DMS79 treated with DMSO at 0.1 percent for 48 hours (cell line): ENCODE measurements at places on chromosomes 12 and 14.

GRCh38 chr12:10082117-10082874 is 16.5 kb downstream of the CLEC1A start:
- no peak for DNase-seq

GRCh38 chr14:49363821-49364751 is 222.1 kb downstream of the RPS29 start:
- no peak for DNase-seq

GRCh38 chr14:74904635-74905503 is 18.2 kb downstream of the RPS6KL1 start:
- no peak for DNase-seq

DNA sequence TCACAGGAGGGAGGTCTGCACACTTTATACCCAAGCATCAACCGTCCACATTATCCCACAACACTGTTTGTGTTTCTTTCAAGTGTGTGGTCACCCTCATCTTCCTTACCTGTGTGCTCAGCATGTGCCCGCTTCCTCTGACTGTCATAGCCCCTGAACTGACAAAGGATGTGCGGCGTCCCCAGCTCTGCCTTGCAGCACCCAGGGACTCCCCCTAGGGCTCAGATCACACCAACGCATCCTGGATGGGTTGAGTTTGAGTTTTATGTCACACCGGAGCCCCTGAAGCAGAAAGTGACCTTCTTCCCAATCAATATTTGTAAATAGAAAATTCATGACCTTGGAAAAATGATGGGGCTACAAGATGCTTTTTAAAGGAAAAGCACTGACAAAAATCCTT is 770.7 kb upstream of the TMEM132C start:
- no peak for DNase-seq

DNA sequence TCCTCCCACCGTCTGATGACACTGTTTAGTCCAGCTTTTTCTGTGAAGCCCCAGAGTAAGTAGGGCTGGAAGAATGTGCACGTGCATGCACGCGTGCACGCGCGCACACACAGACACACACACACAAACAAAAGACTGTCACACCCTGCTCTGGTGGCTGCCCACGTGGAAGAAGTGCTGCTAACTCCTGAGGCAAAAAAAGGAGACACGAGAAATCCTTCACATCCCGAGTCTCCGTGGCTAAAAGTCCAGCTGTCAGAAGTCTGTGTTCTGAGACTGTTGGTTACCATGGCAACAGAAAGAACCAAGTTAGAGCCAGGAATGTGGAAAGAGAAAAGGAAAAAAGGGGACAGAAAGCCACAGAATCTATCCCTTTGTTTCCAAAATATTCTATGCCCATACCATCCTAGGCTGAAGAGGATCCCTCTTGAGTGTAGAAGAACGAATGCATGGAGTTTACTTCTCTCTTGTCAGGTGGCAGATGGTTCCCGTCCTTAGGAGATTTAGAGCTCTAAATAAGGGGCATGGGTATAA is 1.6 kb upstream of the C12orf71 start:
- DNase-seq = no peak

GRCh38 chr12:116924558-116925453 is 14.1 kb downstream of the FBXW8 start:
- no peak for DNase-seq

DNA sequence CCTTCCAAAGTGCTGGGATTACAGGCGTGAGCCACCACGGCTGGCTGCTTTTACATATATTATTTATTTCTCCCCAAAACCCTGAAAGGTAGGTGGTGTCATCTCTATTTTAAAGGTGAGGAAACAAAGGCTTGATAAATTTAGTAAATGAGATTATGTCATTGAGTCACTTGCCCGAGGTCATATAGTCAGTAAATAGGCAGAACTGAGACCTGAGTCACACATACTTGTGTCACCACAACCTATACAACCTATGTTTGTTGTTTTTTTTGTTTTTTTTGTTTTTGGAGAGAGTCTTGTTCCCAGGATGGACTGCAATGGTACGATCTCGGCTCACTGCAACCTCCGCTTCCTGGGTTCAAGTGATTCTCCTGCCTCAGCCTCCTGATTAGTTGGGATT is 12.8 kb downstream of the TSFM start:
- no peak for DNase-seq

GRCh38 chr12:104786352-104786751 is 171.7 kb downstream of the SLC41A2 start:
- DNase-seq = no peak

DNA sequence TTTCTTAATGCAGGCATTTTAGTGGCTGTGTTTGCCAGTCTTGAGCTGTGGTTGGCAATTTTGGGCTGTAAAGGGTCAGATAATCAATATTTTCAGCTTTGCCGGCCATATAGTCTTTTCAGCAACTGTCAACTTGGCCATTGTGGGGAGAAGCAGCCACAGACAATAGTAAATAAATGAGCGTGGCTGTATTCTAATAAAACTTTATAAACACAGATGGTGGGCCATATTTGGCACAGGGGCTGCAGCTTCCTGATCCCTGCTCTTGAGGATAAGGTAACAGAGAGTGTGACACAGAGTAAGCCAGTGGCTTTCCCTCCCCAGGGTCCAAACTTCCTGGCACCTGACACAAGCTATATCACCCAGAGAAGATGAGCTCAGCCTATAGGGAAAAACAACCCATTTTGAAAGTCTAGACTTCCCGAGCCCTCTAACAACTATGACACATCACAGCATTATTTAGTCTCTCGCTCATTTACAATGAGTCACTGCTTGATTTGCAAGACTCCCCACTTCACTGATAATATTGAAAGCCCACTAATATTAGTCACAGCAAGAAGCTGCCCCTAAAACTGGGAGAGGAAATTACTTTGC is 163.1 kb upstream of the TMPO start:
- no peak for DNase-seq

DNA sequence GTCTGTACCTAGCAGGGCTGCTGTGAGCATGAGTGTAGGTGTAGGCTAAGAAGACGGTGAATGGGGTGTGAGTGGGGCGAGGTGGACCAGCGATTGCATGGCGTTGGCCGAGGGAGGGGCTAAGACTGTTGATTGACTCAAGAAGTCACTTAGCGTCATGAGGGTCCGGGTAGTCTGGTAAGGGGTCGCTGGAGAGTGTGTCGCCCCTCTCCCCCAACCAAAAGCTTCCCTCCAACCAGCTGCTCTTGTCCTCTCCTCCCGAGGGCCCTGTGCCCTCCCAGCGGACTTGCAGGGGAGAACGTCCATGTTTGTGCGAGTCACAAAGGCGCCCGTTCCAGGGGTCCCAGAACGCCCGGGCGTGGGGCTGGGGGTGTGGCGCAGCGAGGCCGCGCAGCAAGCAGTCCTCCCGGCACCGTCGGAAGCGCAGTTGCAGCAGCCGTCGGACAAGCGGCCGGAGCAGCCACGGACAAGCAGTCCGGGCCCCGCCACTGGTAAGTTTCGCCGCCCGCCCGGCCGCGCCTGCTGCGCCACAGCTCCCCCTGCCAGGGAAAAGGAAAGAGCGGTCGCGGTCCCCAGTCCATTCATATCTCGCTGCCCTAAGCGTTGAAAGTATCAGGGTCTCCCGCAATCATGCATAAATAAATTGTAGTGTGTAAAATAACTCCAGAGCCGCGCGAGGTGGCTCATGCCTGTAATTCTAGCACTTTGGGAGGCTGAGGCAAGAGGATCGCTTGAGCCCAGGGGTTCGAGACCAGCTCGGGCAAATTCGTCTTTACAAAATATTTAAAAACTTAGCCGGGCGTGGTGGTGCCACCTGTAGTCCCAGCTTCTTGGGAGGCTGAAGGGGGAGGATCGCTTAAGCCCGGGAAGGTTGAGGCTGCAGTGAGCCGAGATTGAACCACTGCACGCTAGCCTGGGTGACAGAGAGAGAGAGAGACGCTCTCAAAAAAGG is at the start of gene CCDC63:
Gene CCDC63, plus strand, starts transcription at position 373 of the 952 bp plus-strand sequence. CDS start 5,968 bp downstream, outside the sequence.
- DNase-seq = peak; percentile 13

DNA sequence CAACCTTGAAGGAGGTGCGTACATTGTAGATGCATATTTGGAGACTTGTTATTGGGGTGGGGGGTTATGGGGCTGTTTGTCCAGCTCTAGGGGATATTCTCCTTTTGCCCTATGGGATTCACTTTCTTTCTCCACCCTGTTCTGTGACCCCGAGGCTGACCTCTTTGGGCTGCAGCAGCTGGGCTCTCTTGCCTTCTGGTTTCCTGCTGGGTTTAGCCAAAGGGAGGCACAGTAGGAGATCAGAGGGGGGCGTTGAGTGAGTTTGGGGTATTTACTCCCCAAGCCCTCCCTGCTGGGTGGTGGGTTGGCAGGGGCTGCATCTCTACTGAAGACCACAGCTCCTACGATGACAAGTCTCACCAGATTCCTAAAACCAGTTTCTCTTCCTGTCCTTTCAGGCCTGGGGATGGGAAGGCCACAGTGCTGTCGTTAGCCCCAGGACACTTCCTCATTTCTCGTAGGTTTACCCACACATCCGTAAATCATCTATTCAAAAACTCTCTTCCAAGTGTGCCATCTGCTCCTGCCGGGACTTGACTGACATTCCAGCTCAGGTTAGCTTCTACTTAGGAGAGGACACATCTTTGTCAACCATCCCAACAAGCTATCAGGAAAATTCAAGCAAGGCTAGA is 127.1 kb downstream of the TMEM30B start:
- no peak for DNase-seq

- DNase-seq = no peak
Measured at GRCh38 chr12:79959484-79959883, 24.6 kb upstream of the PPP1R12A start.

- no peak for DNase-seq
Measured at GRCh38 chr12:69056743-69057515, 124.0 kb upstream of the CPM start.

DNA sequence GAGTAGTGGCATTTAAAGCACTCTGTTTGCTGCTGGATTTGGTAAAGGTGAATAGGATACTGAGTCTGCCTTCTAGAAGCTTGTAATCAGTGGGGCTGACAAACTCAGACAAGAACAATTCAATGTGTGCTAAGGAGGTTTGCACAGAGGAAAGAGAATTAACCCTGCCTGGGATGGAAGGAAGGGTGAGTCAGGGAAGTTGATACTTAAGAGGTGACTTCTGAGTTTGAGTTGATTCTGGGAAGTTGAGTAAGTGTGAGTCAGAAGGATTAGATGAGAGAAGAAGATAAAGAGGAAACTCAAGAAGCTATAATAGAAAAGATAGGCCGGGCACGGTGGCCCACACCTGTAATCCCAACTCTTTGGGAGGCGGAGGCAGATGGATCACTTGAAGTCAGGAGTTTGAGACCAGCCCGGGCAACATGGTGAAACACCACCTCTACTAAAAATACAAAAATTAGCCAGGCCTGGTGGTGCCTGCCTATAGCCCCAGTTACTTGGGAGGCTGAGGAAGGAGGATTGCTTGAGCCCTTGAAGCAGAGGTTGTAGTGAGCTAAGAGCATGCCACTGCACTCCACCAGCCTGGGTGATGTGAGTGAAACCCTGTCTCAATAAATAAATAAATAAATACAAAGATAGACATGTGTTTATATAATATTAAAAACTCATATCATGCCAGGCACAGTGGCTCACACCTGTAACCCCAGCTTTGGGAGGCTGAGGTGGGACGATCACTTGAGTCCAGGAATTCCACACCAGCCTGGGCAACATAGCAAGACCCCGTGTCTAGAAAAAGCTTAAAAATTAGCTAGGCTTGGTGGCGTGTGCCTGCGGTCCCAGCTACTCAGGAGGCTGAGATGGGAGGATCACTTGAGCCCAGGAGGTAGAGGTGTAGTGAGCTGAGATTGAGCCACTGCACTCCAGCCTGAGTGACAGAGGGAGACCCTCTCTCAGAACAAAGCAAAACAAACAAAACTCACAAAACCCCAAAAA is 126.8 kb upstream of the CPM start:
- no peak for DNase-seq

DNA sequence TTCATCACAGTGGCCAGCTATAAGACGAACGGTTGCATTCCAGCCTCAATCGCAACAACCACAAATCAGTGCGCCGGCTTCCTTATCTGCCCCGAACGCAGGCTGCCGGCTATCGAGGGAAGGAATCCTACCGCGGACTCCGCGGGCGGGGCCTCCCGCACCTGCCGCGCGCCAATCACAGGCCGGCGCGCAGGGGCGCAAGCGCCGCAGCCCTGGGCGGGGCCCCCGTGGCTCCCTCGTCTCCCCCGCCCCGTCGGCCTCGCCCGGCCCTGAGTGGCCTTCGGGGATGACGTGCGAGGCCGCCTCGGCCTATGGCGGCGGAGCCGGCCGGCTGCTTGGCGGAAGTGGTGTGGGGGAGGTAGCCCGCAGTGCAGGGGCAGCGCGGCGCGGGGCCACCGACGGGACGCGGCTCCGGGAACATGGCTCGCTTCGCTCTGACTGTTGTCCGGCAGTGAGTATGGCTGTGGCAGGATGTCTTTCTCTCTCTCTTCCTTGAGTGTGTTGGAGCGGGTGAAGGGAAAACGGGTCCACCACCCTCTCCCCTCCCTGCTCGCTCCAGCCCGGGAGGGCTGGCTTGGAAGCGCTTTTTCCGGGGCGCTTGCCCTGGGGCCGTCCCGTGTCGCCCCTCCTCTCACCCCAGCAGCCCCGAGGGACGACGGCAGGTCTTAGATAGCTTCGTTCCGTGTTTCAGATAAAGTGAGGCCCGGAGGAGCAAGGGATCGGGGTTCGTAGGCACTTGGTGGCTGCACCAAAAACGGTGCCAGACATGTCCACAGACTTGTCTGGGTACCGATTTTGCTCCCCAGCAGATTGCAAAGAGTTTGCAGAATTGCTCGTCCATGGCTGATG is at the start of gene TIGAR:
Gene TIGAR, plus strand, starts transcription at position 361 of the 849 bp plus-strand sequence. Its CDS starts 59 bp downstream, at position 420.
- peak; percentile 85 for DNase-seq

- DNase-seq = no peak
Measured at GRCh38 chr14:103905842-103906456, 22.3 kb upstream of the TDRD9 start.

GRCh38 chr14:61252369-61253063 is 28.6 kb downstream of the TMEM30B start:
- peak; percentile 99 for DNase-seq

DNA sequence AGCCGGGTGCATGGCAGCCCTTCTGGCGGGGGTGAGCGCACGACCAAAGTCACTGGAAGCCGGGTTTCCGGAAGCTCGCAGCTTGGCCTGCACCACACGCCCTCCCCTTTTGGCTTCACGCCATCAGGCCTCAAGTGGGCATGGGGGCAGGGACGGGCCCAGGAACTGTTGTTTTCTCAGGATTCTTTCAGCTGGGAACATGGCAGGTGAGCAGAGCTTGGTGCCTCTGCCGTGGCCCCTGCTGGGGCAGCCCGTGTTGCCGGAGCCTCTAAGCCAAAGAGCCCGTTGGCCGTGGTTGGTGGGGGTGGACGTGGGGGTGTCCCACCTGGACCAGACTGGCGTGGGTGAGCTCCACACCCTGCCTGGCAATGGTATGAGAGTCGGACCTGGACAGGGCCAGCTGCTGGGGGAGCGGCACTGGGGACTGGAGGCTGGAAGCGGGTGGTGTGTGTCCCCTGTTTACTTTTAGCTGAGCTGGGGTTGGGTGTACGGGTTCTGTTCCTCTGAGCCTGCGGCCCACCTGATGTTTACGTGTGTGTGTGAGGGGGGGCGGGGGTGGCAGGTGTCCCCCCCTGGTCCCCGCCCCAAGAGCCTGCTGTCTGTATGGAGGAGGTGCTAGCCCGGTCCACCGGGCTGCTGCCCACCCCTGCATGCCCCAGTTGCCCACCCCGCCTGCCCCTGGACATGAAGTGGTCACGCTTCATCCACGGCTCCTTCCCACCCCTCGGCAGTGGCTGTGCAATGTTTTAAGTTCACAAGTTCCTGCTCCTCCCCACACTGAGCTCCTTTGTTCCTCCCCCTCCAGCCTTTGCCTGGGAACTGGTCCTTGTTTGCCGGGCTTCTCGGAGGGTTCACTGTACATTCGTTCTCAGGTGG is 28.7 kb upstream of the PLD4 start:
- peak; percentile 97 for DNase-seq

- DNase-seq = no peak
Measured at GRCh38 chr12:110269622-110270124, 11.4 kb upstream of the ATP2A2 start.
